ENCODE measurements at places on chromosomes 2 and 18.

DNA sequence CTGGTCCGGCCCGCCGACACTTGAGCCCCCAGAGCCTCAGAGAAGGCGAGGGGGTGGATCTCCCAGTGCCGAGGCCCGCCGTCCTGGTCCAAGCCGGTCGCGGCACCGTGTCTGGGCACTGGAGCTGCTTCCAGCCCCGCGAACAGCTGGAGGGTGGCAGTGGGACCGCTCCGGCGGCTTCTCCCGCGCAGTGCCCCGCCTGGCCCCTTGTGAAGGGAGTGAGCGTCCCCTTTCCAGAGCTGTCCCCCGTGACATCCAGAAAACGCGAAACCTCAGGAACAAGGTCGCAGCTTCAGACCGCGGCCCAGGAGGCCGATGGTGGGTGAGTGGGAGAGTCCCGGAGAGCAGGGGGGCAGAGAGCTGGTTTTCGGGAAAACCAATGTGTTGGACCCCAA lies 579 bp upstream of the EMX1 start:
- DNase-seq: no peak

- DNase-seq: no peak
These were observed 85.3 kb downstream of the VWA3B start for GRCh38 chr2:98172150-98172765.

DNA sequence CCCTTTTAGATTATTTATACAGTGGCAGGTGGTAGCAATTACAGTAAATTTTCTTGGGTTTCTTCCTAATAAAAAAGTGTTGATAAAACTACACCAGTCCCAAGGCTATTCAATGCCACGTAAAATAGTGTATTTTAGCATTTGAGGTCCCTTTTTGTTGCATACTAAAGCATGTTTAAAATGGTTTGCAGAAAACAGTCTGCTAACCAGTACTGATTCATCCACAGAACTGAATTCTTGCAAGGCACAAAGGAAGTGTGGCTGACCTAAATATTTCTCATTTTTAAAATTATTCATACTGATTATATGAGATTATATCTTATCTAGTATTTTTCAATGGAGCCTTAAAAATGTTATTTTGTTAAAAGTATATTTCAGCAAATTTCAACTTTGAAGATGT lies 98.1 kb downstream of the SMAD2 start:
- DNase-seq: no peak

GRCh38 chr2:233761040-233761769 lies 1.1 kb downstream of the UGT1A1 start:
- DNase-seq: no peak

- no peak for DNase-seq
These were observed 85.3 kb downstream of the ZNF407 start for GRCh38 chr18:74682991-74683297.

- no peak for DNase-seq
These were observed 447.5 kb downstream of the BCL11A start for GRCh38 chr2:60105906-60106305.

DNA sequence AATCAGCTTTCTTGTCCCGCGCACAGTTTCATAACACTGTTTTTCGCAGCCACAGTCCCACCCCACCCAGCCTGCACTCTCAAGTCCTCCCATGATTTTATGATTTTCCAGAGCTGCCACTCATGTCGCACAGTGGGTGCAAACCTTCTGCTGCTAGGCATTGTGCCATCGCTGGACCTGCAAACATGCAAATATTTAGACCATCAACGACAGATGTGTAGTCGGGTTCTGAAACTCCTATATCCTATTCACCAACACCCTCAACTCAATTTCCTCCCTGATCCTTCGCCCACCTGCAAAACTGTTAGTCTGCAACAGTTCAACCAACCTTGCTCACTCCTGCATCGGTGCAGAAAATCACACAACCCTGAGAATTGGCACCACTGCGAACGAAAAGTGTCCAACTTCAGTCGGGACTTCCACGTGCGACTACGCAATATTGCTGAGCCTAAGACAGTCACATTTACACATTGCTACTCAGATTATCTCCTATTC lies 871 bp upstream of the ALS2 start:
- no peak for DNase-seq

- no peak for DNase-seq
These were observed 279.8 kb downstream of the TNS1 start for GRCh38 chr2:217722883-217723472.

- no peak for DNase-seq
These were observed 6.8 kb downstream of the CPLX4 start for GRCh38 chr18:59311631-59312030.

GRCh38 chr2:108877506-108877905 lies 90.9 kb downstream of the CCDC138 start:
- DNase-seq: no peak

DNA sequence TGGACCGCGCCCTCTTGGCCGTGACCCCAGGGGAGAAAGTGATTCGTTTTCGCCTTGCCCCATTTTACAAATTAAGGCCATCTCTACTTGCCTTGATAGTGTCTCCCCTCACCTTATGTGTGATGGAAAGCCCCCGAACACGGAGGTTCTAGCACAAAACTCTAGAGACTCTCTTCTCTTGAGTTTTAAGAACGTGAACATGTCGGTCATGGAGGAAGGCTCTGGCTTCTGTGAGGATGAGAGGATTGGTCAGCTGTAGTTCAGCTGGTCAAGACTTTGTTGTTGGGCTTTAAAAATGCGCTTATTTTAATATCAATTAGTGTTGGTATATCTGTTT lies 828 bp downstream of the DYNC1I2 start:
- no peak for DNase-seq

GRCh38 chr18:70973626-70974025 lies 684.8 kb downstream of the SOCS6 start:
- DNase-seq: no peak

- DNase-seq: no peak
These were observed 981 bp downstream of the C2orf66 start for GRCh38 chr2:196808083-196808665.

- no peak for DNase-seq
These were observed 2.4 kb downstream of the TTN start for GRCh38 chr2:178804791-178805190.

DNA sequence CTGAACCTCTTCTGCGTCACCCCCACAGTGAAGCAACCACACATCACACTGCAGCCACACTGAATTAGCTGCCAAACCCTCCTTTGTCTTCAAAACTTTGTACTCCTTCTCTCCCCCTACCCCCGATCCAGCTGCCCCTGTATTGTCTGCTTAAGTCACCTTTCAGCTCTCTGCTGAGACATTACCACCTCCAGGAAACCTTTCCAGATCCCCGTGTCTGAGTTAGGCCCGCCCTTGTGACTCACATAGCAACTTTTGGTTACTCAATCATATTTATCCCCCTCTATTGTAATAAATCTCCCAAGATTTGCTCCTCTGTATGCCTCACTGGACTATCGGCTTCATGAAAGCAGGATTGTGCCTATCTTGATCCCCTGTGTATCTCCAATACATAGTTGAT lies 82.8 kb upstream of the CDCA7 start:
- no peak for DNase-seq

DNA sequence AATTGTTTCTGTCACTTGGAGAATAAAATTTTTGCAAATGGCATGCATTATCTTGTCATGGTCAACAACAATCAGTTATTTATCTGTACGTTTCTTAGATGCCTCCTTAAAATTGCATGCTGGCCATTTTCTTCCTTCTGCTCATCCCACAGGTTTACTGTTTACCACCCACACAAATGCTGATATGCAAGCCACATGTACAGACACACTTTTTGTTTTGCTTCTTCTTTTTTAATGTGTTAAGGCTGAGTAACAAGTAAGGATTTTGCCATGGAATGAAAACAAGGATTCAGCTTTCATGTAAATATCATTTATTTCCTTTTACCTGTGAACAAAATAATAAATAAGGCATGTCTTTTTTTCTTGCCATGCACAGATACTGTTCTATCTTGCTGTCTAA lies 1077.1 kb upstream of the ZEB2 start:
- no peak for DNase-seq

DNA sequence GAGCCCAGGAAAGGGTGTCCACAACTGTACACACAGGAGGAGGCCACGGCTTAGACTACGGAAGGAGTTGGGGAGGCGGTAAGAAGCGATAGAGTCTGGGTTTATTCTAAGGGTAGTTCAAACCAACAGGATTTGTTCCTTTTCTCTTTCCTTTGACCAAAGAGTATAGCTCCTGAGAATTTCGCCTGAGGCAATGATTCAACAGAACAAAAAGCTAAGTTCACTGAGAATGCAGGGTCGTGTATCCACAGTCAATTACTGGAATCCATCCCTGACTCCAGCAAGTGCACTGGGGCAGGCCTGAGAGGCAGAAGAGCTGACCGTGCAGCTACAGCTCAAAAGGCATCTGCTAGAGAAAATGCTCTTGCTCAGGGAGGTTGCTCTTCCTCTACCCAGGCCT lies 140.9 kb downstream of the TFCP2L1 start:
- DNase-seq: no peak

DNA sequence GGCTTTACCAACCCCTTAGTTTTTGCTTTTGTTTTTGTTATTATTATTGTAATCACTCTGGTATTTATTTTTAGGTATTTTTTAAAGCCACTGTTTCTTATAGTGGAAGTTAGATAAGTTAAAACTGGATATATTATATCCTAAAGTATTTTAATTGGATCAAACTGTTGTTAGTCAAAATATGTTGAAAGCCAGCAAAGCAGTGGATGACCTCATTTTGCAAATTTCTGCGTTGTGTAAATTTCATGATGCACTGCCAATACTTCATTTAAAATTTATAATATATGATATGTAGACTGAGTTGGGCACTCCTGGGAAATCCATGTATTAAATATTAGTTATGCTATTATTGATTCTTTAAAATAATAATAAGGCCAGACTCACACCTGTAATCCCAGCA lies 661.7 kb upstream of the NRXN1 start:
- no peak for DNase-seq

GRCh38 chr2:174901075-174901474 lies 104.1 kb downstream of the CHN1 start:
- no peak for DNase-seq

- DNase-seq: no peak
These were observed 87.3 kb upstream of the GPR45 start for GRCh38 chr2:105154119-105154818.

DNA sequence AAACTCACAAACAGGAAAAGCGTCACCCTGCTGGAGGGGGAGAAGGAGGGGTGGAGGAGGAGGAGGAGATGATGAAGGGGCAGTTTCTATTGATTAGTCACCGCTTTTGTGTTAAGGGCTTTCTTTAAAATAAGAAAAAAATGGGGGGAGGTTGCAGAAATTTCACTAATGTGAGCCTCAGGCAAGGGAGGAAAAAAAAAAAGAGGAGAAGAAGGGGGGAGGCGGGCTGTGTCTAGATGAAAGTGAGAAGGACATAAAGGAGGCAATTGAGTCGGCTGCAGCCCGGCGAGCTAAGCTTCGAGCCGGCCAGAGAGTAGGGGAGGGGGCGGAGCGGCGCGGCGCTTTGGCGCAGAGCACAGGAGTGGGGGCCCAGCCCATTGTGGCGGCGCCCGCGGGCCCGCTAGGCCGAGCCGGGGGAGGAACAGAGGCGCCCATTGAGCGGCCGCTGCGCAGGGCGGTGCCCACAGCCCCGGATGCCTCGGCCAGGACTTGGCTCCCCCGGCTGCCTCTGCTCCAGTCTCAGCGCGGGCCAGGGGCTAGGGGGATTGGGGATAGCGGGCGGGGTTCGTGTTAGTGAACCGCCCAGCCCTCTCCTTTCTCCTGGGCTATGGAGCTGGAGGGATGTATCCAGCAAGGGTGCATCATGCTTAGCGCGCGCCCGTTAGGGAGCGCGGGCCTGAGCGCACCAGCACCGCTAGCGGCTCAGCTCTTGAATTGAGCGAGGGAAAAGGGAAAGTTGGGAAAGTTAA lies 7.9 kb downstream of the PAX3 start:
- no peak for DNase-seq

GRCh38 chr18:31996007-31996406 lies 22.6 kb upstream of the RNF125 start:
- DNase-seq: no peak

GRCh38 chr2:227214622-227215041 lies 50.2 kb downstream of the COL4A3 start:
- DNase-seq: no peak

- no peak for DNase-seq
These were observed 680.8 kb downstream of the NYAP2 start for GRCh38 chr2:226080334-226080733.

DNA sequence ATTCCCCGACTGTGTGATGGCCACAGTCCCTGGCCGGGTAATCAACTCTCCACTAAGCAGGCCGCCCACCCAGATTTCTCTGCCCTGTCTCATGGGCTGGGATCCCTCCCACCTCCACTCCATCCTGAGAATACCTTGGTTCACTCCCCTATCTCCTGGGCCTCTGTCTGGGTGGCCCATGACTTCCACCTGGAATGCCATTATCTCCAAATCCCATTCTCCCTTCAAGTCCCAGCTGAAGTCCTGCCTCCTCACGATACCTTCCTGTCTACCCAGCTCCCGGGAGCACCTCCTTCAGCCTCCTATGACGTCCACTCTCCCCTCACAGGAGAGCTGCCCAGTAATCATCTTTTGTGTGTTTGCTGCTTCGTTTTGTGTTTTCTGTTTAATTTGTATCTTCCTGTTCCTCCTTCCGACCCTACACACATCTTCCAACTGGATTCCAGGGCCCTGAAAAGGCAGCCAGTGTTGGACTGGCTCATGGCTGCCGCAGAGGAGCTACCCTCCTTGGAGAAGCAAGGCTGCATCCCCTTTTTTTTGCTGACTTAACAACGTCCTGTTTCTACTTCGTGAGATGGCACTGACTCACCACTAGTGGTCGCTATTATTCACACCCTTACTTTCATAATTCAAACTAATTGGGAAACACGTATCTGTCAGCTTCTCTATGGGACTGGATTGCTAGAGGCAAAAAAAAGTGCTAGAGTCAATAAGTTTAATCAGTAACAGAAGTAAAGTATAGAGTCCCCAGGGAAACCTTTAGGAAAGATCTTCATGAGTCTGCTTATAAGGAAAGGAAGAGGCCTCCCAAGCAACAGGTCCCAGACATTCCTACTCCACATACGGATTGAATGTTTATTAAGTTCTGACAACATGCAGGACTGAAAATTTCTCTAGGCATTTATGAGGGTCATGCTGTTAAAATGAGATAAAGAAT lies 171.9 kb upstream of the GATA6 start:
- no peak for DNase-seq

GRCh38 chr2:112962308-112963175 lies 15.3 kb upstream of the IL36G start:
- no peak for DNase-seq

- DNase-seq: no peak
These were observed 57.2 kb downstream of the TNP1 start for GRCh38 chr2:216802516-216803215.

DNA sequence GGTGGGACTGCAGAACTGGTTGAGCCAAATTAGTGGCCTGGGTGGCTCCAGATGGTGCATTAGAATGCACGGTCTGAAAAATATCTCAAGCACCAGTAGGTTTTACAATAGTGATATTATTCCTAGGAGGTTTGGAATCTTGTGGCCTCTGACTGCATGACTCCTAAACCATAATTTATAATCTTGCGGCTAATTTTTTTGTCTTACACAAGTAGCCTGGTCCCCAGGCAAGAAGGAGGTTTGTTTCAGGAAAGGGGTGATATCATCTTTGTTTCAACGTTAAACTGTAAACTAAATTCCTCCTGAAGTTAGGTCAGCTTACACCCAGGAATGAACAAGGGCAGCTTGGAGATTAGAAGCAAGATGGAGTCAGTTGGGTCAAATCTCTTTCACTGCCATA lies 98.9 kb upstream of the ARL4C start:
- DNase-seq: no peak

GRCh38 chr2:213995400-213996105 lies 415.3 kb upstream of the VWC2L start:
- DNase-seq: no peak

- DNase-seq: no peak
These were observed 30.1 kb downstream of the KCTD18 start for GRCh38 chr2:200479692-200480265.
